ENCODE measurements at places on chromosomes 2 and 18. TPM values are rescaled to one million over a fixed set of nuclear protein-coding genes. Genes with fewer than 3 reads are reported as not detected.

NT5C1B gene
- not detected for total RNA-seq

RIT2 gene
- not detected for total RNA-seq

MC5R gene
- total RNA-seq, result not detected

USP37 gene
- 29.4 TPM for total RNA-seq

TRIM43 gene
- 0.48 TPM for total RNA-seq

PLEK gene
- total RNA-seq, result 7.5 TPM

AQP12B gene
- total RNA-seq, result not detected

ANTXR1 gene
- total RNA-seq, result 104 TPM

PSME4 gene
- 80.9 TPM for total RNA-seq

KATNAL2 gene
- 2.8 TPM for total RNA-seq

Measured in uterus (tissue), 4 donors.